Vagina (tissue), 2 donors: ENCODE measurements at places on chromosomes 16 and 17.
A peak's percentile ranks its signal among the peaks of the same experiment; 100 is the strongest.

DNA sequence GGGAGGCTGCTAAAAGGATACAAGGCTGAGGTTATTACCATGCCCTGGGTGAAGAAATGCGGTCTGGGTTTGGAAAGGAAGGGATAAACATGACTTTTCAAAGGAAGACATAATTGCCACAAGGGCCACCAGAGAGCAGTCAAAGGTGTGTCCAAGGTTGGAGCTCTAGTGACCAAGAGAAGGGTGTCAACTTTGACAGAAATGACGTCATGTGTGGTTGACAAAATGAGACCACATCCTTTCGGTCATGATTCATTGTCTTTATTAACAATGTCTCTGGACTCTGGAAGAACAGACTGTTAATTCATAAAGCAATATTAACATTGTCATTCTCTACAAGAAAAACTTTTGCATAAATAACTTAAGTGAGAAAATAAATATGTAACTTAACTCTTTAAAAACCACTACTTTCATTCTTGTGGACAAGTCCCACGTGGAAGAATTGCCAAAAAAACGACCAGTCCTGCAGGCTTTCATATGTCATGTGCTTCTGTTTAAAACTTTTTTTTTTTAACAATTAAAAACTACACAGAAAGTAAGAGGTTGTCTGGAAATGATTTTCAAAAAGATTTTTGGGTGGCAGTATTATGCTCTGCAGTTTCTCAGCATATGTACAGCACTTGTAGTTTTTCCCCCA is 5.0 kb downstream of the SOST start:
- DNase-seq, result no peak

DNA sequence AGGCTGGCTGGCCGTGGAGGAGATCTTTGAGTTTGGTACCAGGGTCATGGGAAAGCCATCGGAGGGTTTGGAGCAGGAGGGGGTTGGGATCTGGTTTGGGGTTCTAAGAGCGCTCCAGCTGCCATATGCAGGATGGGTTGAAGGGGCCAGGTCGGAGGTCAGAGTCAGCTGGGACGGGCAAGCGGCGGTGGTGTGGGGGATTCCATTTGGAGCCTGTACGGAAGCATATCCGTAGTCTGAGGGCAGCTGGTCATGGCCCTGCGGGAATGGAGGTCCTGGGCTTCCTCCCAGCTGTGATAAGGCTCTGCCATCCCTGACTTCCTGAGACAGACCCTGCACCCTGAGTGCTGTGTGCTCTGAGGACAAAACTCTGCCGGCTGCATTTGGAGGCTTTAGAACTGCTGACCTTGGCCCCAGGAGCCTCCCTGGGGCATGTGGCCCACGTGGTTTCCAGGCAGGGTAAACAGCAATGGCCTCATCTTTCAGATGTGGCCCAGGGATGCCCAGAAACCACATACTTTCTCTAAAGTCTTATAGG is 46.5 kb downstream of the ATP2C2 start:
- no peak for DNase-seq

- no peak for DNase-seq
These were observed 19.2 kb upstream of the TMEM101 start for GRCh38 chr17:44033861-44034408.

GRCh38 chr17:41959336-41960095 is 7.1 kb upstream of the CNP start:
- no peak for DNase-seq

DNA sequence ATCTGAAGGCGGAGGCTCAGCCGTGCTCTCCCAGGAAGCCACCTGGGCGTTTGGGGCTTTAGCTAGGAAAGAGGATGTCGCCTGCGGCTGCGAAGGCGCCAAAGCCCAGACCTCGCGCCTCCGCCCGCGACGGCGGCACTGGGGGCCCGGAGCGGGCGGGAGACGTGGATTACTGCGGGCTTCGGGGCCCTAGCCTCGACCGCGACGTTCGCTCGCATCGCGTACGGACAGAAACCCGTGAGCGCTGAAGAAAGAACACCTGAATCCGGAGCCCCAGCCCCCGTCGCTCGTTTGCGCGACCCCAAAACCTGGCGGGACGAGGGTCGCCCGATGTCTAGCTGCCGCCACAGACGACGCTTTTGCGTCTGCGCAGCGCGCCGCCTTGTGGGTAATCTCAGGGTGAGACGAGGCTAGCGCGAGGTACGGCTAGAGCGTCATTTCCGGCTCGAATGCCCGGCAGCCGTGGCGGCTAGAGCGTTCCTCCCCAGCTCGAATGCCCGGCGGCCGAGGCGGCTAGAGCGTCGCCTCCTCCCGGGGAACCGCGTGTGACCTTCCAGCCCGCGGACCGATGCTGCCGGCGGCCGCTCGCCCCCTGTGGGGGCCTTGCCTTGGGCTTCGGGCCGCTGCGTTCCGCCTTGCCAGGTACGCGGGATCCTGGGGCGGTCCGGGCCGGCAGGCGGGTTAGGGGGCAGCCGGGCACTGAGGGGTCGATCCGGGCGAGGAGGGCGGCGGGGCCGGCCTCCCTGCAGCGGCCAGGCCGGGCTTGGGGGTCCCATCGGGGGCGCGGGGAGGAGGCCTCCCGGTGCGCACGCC is at the start of gene MRPL12:
TSS of gene MRPL12 (plus strand) at position 434 of the 813 bp plus-strand sequence. CDS start at position 569, 135 bp downstream.
- DNase-seq, result no peak

- DNase-seq, result no peak
These were observed 1.4 kb downstream of the RHBDL1 start for GRCh38 chr16:676913-677312.

DNA sequence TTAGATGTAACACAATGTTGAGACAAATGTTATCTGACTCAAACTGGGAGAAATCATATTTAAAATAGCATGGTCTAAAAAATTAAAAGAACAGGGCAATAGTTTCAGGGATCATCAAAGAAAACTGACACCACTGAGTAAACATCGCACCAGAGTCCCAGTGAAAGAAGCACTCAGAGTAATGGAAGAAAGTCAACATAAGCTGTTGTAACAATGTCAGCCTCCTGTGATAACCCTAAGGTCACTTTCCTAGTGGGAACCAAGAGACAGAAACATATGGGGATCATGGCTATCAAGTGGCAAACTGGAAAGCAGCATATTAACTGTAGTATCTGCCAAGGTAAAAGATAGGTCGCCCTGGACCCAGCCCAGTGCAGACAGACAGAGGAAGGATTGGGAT is 160.8 kb downstream of the CA10 start:
- DNase-seq, result no peak

DNA sequence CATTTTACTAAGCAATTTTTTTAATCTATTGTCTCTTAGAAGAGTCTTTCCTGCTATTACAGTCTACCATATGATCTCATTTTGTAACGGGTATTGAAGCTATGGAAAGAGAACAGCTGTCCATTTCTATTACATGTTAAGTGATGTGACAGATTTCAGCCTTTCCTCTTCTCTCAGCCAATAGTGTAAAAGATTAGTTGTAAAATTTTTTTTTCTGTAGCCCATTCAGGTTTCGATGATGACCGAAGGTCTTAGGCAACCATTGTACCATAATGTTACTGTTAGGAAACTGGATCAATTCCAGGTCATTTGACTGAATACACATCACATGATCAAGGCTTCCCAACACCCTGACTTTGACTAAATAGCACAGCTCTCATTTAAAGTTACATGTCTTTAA is 147.6 kb upstream of the HLF start:
- DNase-seq, result no peak

DNA sequence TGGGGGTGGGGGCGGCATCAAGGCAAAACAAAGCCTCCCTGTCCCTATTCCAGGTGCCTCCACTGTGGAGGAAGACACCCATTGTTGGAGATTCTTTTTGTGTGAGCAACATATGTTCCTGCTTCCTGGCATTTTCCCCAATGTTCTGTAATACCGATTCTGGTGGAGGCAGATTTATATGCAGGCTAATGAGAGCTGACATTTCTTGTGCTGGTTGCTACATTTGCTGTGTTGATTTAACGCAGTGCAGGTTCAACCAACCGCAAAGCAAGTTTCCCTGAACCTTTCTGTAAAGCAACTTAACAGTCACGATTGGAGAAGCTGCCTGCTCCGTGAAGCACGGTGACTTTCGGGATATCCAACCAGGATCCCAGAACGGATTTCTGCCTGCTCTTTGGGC is 260.5 kb downstream of the CBLN1 start:
- no peak for DNase-seq

- no peak for DNase-seq
These were observed 5.2 kb downstream of the CCR7 start for GRCh38 chr17:40559954-40560591.

GRCh38 chr17:47967607-47968252 is 3.2 kb upstream of the CDK5RAP3 start:
- DNase-seq, result no peak

DNA sequence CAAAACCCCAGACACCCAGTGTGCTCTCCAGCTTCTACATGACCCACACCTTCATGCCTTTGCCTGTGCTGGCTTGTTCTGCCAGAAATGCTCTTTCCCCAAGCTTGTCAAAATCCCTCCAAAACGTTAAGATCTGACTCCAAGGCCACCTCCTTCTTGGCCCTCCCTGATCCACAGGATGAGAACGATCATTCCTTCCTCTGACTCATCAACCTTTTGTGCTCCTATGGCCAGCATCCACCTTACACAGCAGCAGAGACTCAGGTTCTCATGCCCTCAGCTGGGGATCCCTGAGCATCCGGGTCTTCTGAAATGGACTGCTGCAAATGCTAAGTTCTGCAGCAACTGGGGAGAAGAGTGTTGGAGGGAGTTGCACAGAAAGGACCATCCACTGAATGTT is 2.9 kb downstream of the ZBTB4 start:
- DNase-seq, result no peak

GRCh38 chr16:83116274-83116892 is 489.6 kb downstream of the CDH13 start:
- DNase-seq, result no peak

GRCh38 chr16:19481769-19482168 is 40.1 kb downstream of the GDE1 start:
- DNase-seq, result no peak

DNA sequence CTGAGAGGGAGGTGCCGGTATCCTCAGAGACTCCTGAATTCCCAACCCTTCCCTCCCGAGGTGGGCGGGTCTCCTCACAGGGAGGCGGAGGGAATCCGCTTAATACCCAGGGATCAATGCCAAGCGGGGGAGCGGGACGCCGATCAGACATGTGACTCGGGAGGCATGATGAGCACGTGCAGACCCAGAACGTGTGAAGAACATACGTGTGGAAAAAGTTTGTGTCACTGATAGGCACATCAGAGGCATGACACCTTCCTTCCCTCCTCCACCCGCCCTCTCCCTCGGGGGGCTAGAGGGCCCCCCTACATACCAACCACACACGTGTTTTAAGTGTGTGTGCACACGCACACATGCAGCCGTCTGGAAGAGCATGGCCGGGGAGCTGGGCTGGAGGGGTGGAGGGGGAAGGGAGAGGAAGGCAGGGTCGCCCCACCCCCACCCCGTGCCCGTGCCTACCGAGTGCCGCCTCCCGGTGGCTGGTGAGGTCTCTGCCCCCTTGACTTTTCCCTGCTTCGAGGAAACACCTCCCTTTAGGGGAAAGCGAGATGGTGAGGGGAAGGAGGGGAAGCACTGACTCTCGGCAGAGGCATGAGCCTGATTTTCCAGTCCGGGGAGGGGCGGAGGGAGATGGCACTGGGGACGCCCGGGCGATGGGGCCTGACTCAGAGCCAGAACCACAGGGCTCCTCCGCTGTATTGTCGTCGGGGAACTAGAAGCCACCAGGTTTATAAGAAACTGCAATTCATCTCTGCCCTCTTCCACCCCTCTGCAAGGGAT is 12.1 kb upstream of the TBX21 start:
- no peak for DNase-seq

- DNase-seq, result peak; percentile 88
These were observed 60.2 kb downstream of the CCDC182 start for GRCh38 chr17:57684711-57685498.

DNA sequence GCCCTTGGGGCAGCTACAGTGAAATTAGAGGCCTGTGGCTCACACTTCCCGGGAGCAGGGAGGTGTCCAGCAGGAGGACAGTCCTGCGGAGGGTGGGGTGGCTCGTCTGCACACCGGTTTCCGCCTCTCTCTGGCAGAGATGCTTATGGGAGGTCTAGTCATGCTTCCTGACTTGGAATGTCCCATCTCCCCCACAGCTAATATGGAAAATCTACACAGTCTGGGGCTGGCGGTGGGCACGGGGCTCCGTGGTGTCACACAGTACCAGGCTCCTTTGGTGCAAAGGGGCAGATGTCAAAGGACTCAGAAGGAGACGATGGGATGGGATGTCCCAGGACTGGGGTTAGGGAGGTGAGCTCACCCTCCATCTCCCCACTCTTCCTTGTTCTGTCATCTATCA is 44.1 kb upstream of the DOC2B start:
- no peak for DNase-seq

DNA sequence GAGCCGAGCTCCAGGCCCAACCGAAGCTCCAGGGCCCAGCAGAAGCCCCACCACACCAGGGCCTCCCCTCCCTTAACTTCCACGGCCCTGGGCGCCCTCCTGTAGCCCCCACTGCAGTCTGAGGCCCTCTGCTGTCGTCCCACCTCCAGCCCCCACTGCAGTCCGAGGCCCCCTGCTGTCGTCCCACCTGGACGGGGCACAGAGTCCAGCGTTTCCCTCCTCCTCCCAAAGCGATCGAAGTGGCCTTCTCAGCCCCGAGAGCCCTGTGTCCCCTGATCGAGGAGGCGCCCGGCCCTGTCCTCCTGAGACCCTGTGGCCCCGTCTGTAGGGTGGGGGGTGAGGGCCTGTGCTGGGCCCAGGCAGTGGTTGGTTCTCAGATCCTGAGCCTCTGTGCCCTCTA is 25.8 kb upstream of the CACNA1H start:
- no peak for DNase-seq

DNA sequence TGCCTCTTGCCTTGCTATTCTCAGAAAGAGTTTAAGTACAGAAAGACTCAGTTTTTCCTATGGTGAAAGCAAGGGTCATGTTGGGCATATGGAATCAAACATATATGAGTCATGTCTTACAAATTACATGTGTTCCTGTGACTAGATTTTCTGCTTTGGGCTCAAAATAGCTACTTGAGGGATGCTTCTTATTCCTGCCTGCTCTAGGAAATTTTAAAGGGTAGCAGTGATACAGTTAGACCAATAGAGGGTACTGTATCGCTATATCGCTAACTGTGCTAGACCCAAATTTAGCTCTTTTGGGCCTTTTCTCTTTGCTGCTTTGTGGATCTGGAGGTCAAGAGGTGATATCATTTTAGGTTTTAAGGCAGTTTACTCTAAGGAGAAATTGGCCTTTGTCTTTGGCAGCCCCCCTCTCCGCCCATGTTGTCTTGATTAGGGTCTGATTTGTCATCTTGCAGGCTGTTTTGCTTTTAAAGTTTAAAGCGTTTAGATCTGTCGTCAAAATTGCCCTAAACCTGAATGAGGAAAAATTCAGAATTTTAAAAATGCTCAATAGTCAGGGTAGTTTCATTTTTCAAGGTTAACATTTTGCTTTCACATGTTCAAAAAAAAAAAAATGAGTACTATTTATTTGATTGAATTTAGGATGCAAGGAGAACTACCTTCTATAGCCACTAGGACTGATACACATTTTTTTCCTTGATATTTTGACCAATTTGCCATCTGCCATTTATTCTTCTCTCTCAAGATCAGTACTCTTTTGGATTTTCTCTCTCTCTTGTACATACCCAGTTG is 8.8 kb downstream of the NFATC3 start:
- DNase-seq, result no peak
